Amygdala (tissue), 56 donors: ENCODE measurements at places on chromosomes 5 and 9.

DNA sequence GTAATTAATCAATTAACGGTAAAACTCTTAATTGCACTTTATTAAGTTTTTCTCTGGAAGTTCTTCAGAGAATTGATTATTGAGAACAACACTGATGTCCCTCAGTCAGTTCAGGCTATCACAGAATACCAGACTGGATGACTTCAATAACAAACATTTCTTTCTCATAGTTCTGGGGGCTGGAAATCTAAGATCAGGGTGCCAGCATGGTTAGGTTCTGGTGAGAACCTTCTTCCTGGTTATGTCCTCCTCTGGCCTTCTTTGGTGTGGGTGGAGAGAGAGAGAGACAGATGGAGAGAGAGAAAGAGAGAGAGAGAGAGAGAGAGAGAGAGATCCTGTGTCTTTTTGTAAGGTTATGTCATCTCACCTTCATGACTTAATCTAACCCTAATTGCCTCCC is 71.4 kb upstream of the DAP start:
- no peak for DNase-seq

DNA sequence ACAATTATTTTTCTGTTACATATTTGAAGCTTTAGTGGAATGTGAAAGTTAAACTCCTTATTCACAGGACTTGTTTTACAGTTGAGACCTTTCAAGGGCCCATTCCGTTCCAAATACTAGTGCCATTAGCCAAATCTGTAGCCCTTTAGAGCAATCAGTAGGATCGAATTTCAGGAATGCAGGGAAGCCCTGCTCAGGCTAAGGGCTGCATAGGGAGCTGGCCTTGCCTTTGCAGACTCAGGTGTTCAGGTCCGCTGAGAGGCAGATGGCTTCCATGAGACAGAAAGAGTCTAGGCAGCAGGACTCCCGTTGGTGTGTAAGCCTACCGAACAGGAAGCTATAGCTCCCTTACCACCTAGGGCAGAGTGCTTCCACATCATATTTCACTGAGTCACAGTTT is 150.1 kb upstream of the SLC27A6 start:
- no peak for DNase-seq

DNA sequence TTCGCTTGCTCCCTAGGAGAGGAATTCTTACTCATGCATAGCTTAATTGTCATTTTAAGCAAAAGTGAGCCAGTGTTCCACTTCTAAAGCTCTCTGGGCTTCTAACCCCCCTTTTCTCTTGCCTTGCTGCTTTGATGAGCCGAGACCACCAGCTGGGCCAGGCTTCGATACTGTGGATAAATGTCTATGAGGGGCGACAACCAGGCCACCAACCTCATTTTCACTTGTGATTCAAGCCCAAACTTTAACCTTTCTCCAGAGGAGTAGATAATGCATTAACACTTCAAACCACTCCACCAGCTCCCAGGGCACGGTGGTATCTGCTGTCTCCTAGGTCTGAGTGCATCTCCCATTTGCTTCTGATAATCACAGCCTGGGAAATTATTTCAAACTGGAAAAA is 205.6 kb downstream of the PSAT1 start:
- no peak for DNase-seq

- DNase-seq: no peak
Measured at GRCh38 chr5:133884569-133885311, 83.7 kb downstream of the C5orf15 start.

- no peak for DNase-seq
Measured at GRCh38 chr9:77221431-77221830, 44.1 kb downstream of the VPS13A start.

DNA sequence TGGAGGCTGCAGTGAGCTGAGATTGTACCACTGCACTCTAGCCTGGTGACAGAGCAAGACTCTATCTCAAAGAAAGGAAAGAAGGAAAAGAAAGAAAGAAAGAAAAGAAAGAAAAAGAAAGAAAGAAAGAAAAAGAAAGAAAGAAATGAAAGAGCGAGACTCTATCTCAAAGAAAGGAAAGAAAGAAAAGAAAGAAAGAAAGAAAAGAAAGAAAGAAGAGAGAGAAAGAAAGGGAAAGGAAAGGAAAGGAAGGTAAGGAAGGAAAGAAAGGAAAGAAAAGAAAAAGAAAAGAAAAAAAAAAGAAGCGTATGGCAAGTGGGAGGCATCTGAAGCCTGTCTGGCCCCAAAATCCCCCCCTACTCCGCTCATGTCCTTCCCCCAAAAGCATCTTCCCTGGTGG is 182.3 kb upstream of the MSX2 start:
- no peak for DNase-seq

DNA sequence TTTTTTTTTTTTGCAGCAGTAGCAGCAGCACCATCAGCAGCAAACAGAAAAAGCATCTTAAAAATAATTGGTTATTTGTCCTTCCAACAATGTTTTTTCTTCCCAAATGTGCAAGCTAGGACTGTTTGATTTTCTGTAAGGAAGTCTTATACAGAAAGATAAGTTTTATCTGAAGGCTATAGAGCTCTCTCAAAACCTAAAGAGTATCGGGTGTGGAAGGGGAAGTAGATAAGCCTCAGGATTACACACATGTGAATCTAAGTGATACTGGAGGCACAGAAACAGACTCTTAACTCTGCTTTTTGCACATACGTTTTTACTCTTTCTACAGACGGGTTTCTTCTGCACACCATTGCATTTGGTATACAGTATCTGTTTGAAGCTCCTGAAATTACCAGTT is 184.4 kb upstream of the FTMT start:
- no peak for DNase-seq

GRCh38 chr5:171407234-171407633 is 12.2 kb upstream of the FGF18 start:
- no peak for DNase-seq

- no peak for DNase-seq
Measured at GRCh38 chr9:38229504-38230155, 160.6 kb upstream of the SHB start.

GRCh38 chr5:54927097-54927746 is 58.2 kb downstream of the ESM1 start:
- DNase-seq: no peak

DNA sequence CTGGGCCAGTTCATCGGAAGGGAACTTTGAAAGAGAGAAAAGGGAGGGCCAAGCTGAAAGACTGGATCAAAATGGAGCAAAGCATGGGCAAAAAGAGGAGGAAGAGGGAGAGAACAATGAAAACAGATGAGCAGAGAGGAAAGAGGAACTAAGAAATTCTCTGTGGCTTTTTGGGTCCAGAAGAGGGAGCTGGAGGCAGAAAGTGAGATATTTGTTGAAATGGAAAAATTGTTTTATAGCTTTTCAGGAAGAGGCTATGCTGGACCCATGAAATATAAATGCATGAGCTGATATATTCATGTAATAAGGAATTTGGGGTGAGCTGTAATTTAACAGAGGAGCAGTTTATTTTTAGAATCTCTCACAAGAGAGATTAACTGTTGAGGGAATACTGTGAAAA is 457.3 kb downstream of the DMAC1 start:
- DNase-seq: no peak

- DNase-seq: no peak
Measured at GRCh38 chr9:618478-618877, 223.0 kb upstream of the DMRT1 start.

DNA sequence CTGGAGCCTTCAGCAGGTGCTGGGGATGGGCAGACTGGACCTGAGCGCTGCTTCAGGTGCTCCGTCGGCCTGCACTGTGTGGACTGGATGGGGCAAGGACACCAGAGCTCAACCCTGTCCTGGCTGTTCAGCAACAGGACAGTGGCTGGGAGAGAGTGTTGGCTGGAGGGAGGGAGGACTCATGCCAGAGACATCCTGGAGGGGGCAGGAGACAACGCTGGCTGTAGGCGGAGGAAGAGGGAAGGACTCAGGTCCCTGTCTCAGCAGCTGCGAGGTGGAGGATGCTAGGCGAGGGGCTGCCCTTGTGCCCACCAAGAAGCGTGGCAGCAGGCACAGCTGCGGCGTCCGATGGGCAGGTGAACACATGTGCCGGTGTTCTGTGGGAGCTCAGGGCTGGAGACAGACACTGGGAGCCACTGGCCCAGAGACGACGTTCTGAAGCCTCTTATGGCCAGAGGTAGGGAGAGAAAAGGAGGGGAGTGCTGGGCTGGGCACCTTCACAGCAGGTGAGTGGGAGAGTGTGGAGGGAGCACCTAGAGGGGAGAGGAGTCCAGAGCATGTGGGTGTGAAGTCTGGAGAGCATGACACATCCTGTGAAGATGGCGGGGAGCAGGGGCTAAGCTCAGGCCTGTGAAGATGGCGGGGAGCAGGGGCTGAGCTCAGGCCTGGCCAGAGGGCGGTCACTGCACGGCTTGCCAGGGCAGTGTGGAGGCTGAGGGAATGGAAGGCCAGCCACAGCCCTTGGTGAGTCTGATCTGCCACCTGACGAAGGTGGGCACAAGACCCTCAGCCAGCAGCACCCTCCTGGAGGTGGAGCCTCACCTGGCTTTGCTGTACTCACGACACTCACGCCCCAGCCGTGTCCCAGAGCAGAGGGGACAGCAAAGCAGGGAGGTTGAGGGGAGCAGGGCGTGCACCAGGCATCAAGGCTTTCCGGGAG is 79.1 kb upstream of the FCN1 start:
- no peak for DNase-seq

DNA sequence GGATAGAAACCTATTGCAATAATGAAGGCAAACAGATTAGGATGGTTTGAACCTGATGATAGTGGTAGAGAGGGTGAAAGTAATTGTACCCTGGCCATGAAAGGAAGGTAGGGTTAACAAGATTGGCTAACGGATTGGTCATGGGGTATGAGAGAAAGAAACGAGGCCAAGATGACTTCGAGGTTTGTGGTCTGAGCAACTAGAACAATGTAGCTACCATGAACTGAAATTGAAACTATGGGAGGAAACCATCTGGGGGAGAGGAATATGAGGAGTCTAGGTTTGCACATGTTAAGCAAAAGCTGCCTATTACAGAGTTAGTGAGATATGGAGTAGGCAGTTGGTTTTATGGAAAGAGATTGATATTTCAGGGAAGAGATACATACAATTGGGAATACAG is 406.0 kb downstream of the PRELID2 start:
- DNase-seq: no peak

- no peak for DNase-seq
Measured at GRCh38 chr9:71763832-71764231, 4.5 kb downstream of the CEMIP2 start.

DNA sequence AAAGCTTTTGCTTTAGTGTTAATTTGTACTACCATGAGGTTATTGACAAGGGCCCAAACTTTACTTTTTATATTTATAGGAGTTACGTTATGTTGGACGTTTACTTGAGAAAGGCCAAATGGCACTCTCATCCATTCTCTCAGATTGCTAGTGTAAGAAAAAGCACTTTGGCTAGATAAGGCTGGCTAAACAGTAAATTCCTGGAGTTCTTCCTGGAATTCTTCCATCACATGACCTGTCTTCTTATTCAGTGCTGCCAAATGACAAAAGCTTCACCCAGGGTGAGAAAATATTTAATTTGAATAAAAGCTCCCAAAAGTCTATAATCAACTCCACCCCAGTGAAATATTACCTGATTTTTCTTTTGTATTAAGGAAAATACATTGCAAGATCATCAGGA is 1568.9 kb upstream of the ACO1 start:
- no peak for DNase-seq

DNA sequence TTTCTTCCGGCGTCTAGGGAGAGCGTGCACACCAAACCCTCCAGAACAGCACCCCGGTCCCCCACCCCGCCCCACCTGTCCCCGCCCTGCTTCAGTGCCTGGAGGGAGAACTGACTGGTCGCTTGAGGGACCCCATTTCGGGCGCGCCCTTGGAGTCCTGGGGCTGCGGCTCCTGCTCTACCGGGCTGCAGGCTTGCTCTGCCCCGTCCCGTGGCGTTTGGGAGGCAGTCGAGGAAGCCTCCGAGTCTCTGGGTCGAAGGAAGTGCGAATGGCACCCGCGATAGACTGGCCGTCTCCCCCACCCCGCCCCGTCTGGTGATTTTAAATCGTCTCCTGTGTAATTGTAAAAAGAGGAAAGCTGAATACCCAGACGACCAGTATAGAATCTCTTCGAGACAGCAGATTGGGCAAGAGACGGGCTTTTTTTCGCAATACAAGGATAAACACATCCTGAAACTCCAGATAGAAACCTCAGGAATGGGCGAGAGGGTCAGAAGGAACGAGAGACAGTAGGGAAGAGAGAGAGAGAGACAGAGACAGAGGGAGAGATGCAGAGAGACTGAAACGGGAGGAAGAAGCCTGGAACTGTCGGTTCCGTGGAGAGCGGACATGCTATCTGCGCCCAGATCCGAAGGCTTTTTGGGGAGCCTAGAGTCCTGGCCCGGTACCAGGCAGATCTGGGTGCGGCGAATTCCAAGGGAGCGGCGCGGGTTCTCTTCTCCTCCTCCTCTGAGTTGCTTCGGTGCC is 9.9 kb downstream of the PRDM6 start:
- DNase-seq: no peak

- DNase-seq: no peak
Measured at GRCh38 chr9:90881648-90882047, 80.0 kb downstream of the SYK start.

DNA sequence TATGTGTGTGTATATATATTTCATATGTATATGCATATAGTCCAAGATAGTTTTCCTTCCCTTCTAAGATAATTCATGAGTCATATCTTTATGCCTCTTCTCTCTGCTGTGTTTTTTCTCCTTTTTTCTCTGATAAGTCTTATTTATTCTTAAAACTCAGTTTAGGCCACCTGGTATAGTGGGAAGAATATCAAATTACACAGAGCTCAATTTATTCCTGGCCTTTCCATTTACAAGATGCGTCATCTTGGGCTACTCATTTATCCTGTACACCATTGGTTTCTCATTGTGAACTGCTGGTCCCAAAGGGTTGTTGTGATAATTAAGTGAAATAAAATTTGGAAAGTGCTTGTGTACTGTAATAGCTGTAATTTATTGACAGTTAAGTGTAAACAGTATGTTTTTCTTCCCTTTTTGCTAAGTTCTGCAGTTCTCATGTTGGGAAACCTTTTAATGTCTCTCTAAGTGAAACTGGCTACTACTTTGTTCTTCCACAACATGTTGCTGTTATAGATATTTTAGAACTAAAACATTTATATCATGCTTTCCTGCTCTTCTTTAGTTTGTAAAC is 19.4 kb downstream of the CCDC171 start:
- no peak for DNase-seq

- DNase-seq: no peak
Measured at GRCh38 chr5:178247481-178248456, 15.2 kb upstream of the PHYKPL start.

DNA sequence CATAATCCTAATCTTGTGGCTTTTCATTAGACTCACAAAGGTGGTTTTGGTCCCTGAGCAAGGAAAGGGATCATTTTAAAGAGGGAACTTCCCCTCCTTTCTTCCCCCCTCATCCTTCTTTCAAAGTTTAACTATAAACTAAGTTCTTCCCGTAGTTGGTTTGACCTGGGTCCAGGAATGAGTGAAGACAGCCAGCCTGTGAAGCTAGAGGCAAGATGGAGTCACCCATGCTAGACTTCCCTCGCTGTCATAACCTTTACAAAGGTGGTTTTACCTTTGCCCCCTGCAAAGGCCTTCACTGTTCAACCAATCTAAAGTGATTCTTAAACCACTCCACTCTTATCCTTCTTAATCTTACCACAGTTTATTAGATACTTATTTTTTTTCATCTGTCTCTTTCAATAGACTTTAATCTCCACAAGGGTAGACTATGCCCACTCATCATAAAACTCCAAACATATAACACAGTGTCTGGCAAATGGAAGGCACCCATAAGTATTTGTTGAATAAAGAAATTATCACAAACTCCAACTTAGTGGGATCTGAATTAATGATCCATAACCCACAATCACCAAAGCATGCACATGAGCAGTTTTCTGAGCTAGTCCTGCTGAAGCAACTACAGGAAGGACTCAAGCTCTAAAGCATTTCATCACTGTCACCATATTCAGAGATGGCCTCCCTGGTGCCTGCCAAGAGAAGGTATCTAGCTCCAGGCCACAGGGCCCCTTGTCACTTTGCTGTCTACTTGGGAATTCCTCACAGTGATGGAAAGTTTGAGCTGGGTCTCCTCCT is 369.0 kb downstream of the SPOCK1 start:
- DNase-seq: no peak
